ENCODE measurements at places on chromosomes 1 and 21. TPM values are rescaled to one million over a fixed set of nuclear protein-coding genes. Genes with fewer than 3 reads are reported as not detected.

GRCh38 chr21:23718446-23719285 is 1888.6 kb downstream of the MRPL39 start:
- DNase-seq = no peak

- no peak for DNase-seq
Observed at GRCh38 chr1:158126425-158126824, 54.3 kb upstream of the CD1D start.

GRCh38 chr1:7863756-7864328 is 11.0 kb upstream of the UTS2 start:
- no peak for DNase-seq

GRCh38 chr1:85146972-85147359 is 53.9 kb downstream of the SYDE2 start:
- DNase-seq = peak; percentile 13

TTC3 gene
- 67.8 TPM for total RNA-seq
